ENCODE measurements at places on chromosomes 2 and 18. TPM values are rescaled to one million over a fixed set of nuclear protein-coding genes. Genes with fewer than 3 reads are reported as not detected.

DSC2 gene
- total RNA-seq: 3.8 TPM

MYOM1 gene
- 63.8 TPM for total RNA-seq

MLPH gene
- total RNA-seq: 10.1 TPM

TLX2 gene
- not detected for total RNA-seq

GPR75 gene
- total RNA-seq: 4.3 TPM

UGT1A8 gene
- not detected for total RNA-seq

LOXL3 gene
- total RNA-seq: 27.1 TPM

CAPN10 gene
- 23.7 TPM for total RNA-seq

CPLX4 gene
- not detected for total RNA-seq

CLEC4F gene
- total RNA-seq: 0.72 TPM

All from aorta (tissue), 5 donors.